ENCODE measurements at places on chromosomes 5 and 9. TPM values are rescaled to one million over a fixed set of nuclear protein-coding genes. Genes with fewer than 3 reads are reported as not detected.

Gene IL17B
- total RNA-seq = not detected

Gene ADRA1B
- 0.33 TPM for total RNA-seq

Gene CDC20B
- total RNA-seq = 0.19 TPM

Gene SPOCK1
- total RNA-seq = 135 TPM

Gene MAPKAP1
- 87.9 TPM for total RNA-seq

Gene GPX3
- total RNA-seq = 2.3 TPM

Gene FOXE1
- total RNA-seq = not detected

Gene ZNF483
- total RNA-seq = 2.9 TPM

Gene SPINK7
- not detected for total RNA-seq

Gene PRR7
- total RNA-seq = 21.2 TPM

Gene IL3
- not detected for total RNA-seq

Gene PTGS1
- 5.2 TPM for total RNA-seq

Gene FABP6
- not detected for total RNA-seq

Gene RAB3C
- total RNA-seq = 4.9 TPM

Gene RANBP3L
- total RNA-seq = not detected

Gene SUSD3
- 0.98 TPM for total RNA-seq

Gene TPD52L3
- not detected for total RNA-seq

Gene OBP2A
- total RNA-seq = not detected

Gene HNRNPK
- 683 TPM for total RNA-seq

Gene PROB1
- 7.2 TPM for total RNA-seq

Gene PCDHGA9
- total RNA-seq = 6.1 TPM

Gene PCDHA9
- under 0.01 TPM for total RNA-seq

Gene PGM5
- total RNA-seq = 3.2 TPM

Gene ANKRD34B
- not detected for total RNA-seq

Gene LHX3
- not detected for total RNA-seq

Gene DAB2IP
- 37.1 TPM for total RNA-seq

Gene TMC1
- total RNA-seq = 0.33 TPM

Gene GFI1B
- total RNA-seq = not detected

Gene PCDHA13
- total RNA-seq = not detected

Gene SLC45A2
- total RNA-seq = 0.10 TPM
